ENCODE measurements at places on chromosomes 4 and X.

DNA sequence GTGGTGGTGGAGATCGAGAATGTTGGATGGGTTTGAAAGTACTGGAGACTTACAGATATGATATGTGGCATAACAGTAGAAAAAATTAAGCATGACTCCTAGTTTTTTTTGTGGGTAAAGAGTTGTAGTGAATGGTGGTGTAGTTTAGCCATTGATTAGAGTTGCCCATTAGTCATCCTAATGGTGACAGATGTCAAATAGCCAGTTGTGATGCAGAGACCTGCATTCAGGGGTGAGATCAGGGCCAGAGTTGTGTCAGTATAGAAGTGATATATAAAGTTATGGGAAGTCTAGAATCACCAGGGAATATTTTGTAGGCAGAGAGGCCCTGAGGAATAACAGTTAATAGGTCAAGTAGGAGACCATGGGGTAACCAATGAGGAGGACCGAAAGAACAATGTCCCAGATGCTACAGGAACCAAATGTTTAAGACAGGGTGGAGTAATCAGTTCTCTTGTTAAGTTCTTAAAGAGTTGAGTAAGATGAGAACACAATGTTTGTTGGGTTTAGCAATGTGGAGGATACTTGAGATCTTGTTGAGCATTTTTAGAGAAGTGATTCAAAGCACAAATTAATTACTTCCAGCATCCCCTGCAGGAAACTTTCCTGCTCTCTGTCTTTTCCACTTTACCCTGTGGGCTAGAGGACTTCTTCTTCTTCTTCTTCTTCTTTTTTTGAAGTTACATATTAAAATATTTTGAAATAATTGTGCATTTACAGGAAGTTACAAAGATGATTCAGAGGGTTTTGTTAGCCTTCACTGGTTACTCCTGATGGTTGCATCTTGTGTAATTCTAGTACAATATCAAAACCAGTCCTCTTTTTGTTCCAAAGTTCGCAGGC lies 13.3 kb downstream of the SGMS2 start:
- DNase-seq = no peak

DNA sequence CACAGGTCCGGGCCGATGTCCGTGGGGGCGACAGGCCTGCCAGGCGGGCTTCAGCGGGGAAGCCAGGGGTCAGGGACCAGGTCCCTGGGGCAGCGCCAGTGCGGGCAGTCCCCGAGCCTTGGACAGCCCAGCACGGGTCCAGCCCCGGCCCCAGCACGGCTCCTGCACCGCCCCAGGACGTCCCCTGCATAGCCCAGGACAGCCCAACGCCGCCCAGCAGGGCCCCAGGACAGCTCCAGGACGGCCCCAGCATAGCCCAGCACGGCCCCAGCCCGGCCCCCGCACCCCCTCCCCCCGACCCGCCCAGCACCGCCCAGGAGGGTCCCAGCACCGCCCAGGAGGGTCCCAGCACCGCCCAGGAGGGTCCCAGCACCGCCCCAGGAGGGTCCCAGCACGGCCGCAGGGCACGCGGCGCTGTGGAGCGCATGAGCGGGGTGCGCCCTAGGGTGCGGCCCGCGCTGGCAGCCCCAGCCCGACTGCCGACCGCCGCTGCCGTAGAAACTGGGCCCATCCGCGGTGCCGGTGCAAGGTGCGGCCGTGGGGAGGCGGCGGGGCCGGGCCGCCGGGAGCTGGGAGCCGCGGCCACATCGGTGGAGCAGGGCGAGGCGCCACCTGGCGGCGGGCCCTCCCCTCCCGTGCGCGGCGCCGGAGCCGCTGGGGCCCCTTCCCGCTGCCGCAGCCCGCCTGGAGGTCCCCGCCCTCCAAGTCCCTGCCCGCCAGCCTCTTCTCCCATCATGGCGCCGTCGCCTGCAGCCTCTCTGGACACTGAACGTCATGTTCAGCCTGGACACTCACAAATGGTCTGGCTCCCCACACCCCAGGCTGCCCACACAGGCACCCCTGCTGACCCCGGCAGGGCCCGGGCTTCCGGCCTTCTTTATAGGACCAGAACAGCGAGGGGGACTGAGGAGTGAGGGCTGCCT lies 106.8 kb upstream of the NKX1-1 start:
- DNase-seq = no peak

DNA sequence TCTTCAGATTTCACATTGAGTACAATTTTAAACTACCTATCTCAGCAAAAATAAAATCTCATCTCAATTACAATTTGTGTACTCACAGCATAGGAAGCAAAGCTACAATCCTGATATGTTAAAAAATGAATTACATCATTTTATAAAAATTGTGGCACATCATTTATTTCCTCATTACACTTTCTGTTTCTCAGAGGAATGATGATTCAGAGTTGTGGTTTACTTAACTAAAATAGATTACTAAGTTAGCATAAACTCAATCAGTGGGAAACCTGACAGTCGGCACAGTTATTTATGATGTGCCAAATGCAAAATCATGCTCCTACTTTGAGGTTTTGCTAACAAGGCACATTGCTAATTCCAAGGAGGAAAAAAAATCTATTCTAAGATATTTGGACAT lies 325.0 kb downstream of the FBXO8 start:
- no peak for DNase-seq

GRCh38 chr4:145299380-145300076 lies 119.1 kb upstream of the OTUD4 start:
- DNase-seq = no peak

- DNase-seq = no peak
Observed at GRCh38 chr4:123479944-123480343, 83.3 kb downstream of the SPRY1 start.

- no peak for DNase-seq
Observed at GRCh38 chrX:22520128-22520828, 247.6 kb downstream of the CBLL2 start.

- DNase-seq = no peak
Observed at GRCh38 chr4:92303621-92304027, at the start of gene GRID2. GRID2 (plus strand) TSS chr4:92303966.

- DNase-seq = no peak
Observed at GRCh38 chrX:13966793-13967125, 62.9 kb downstream of the GEMIN8 start.

- DNase-seq = no peak
Observed at GRCh38 chr4:87014284-87014782, 79.5 kb downstream of the AFF1 start.

DNA sequence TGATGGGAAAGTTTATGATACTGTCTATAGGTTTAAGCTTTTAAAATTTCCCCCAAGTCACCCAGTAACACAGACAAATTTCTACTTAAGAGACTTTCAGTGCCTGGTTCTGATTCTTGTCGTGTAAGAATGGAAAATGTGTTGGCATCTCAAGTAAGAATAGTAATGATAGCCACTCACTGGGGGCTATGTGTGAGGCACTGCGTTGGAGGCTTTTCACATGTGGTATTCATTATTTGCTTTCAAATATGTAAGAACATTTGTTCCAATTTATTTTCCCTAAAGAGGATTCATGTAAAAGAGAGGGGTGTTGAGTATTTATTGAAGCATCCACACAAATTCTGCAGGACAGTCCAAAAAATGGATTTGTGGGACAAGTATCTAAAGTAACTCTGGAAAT lies 143.6 kb downstream of the FNIP2 start:
- DNase-seq = no peak

DNA sequence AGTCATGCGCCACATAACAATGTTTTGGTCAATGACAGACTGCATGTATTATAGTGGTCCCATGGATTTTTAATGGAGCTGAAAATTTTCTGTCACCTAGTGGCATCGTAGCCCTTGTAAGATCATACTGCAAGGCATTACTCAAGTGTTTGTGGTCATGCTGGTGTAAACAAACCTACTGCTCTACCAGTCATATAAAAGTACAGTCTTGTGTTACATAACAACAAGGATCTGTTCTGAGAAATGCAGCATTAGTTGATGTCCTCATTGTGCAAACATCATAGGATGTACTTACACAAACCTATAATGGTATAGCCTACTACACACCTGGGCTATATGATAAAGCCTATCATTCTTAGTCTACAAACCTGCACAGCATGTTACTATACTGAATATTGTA lies 34.6 kb downstream of the COX18 start:
- DNase-seq = no peak

- DNase-seq = no peak
Observed at GRCh38 chr4:29459926-29460325, 1260.2 kb upstream of the PCDH7 start.

DNA sequence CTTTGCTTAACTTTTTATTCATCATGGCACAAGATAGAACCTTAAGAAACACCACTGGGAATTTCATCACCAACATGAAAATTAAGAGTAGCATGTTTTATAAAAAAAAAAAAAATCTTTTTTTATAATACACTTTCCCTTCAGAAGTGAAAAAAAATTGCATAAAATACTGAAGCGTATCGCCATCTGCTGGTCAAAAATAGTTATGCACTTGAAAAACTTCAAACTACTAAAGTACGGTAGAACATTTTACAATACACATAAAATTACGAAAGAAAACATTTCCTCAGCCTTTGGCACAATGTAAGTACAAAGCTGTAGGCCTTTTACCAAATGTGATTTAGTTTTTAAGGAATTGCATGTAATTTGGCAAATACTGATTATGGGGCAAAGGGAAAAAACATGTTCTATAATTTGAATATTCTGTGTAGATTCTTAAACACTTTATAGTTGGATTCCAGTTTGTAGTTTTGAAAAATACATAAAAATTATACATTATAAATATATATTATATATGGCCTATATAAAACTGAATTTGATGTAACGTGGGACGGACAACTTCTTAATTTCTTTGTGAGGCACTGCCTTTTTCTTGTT lies 26.5 kb downstream of the HCCS start:
- peak; percentile 3 for DNase-seq

GRCh38 chr4:158146736-158147135 lies 26.1 kb downstream of the GASK1B start:
- DNase-seq = no peak

DNA sequence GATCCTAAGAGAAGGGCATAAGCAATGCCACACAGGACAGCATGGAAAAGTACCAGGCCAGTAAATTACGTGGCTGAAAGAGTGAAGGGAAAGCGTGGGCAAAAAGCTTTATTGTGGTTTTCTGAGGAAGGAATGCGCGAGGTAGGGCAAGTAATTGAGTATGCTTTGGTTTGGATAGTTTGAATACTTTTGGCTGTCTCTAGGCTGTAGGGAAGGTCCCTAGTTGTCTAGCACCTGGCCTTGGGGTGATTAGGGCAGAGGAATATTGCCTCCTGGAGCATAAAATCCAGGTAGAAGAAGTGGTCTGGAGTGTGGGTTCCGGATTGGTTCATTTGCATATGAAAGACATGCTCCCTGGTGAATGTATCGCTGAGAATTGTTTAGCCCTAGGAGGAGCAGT lies 46.4 kb upstream of the NALF2 start:
- DNase-seq = no peak

DNA sequence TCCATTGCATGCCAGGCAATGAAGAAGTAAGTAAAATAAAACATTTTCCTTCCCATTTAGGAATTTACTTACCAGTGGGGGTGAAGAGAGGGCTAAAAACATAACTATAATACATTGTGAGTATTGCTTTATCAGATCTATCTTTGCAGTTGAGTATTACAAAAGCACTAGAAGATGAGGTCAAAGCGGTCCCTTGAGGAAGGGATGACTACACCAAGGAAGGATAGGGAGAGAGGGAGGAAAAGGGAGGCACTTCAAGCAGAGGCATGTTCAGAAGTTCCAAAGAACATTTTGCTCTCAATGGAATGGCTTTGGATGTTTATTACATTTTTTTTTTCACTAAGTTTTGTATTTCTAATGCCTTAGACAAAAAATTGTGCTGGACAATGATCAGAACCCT lies 127.8 kb downstream of the TET2 start:
- no peak for DNase-seq

- no peak for DNase-seq
Observed at GRCh38 chr4:10974371-10974770, 289.8 kb upstream of the CLNK start.

All from NCI-H187 (cell line).